BJ (cell line): ENCODE measurements at places on chromosomes 16 and 17. TPM values are rescaled to one million over a fixed set of nuclear protein-coding genes. Genes with fewer than 3 reads are reported as not detected.

DNA sequence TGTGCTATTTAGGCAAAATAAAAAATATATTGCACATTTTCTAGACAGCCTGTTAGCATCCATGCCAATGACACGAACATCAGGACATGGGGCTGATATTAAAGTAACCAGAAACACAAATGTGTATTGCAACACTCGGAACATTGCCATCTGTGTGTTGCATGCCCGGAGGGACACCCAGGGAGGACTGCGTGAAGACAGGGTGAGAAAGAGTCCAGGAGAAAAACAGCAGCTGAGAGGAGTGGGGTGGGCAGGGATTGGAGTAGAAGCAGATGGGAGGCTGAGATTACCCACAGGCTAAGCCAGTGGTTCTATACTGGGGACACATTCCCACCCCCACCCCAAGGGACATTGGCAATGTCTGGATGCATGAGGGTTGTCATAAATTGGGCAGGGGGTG, 114.8 kb downstream of the GRIN2A start:
- DNase-seq = no peak

DNA sequence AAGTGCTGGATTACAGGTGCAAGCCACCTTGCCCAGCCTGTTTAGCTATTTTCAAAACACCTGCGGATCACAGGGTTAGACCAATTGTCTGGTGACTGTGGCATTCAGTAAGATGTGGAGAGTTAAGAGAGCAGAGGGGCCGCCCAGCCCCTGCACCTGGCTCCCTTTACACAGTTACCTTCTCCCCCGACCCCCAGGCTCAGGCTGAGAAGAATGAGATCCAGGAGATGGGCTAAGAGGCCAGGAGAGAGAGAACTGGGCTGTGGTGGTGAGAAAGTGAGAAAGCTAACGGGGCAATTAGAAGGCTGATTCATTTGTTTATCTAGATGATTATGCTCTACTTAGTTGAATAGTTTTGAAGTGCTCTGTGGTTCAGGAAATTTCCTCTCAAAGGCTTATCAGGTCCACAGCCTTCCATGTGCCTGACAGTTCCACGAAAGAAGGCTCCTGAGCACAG, 67.8 kb upstream of the AXIN2 start:
- DNase-seq = no peak

DNA sequence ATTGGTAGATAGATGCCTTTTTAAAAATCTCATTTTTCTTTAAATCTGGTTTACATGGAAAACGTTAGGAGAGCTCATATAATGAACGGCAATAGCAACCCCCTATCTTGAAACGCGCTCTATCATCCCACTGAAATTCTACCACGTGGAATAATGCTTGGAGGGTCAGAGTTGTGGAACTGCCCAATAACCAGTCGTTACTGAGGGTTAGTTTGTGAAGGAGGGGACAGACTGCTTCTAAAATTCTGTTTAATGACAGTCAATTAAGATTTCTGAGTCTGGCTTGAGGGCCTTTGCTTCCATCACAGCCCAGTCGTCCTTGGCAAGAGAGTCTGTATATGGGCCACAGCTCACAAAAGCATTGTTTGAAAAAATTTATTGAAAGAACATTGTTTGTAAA, 482 bp downstream of the IRF8 start:
- DNase-seq = no peak

The GAS7 gene
- 1.2 and 1.4 TPM in 2 replicates for polyA plus RNA-seq

The FBXO39 gene
- polyA plus RNA-seq = 0.04 and 0.07 TPM in 2 replicates

- no peak for DNase-seq
Measured at GRCh38 chr17:34378664-34379101, 15.7 kb upstream of the CCL1 start.

The GRIN2C gene
- 0.04 TPM in 1 of 2 replicates, not detected in the other for polyA plus RNA-seq

The KCNJ16 gene
- polyA plus RNA-seq = not detected in 2 replicates

DNA sequence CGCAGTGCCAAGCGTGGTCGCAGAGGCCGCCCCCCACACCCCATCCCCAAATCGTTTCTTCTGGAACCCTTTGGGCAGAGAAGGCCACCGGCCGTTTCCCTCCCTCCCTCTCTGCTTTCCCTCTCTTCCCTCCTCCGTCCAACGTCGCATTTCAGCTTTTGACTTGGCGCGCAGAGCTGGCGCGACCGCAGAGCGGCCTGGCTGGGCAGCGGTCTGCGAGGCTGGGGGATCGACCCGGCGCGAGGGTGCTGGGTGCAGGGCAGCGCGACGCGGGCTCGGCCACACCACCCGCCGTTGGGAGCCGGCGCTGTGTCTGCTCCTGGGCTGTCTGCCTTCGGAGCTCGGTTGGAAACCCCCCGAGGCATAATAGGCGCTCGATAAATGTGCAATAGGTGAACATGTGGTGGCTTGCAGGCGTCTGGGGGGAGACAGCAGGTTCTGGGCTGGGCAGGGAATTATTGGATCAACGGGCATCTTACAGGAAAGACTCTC, 2.8 kb upstream of the NTN3 start:
- no peak for DNase-seq

The DHRS7B gene
- polyA plus RNA-seq = 33.8 and 47.0 TPM in 2 replicates

The CIBAR2 gene
- 0.05 TPM in 1 of 2 replicates, not detected in the other for polyA plus RNA-seq

The CCDC137 gene
- 10.8 and 10.9 TPM in 2 replicates for polyA plus RNA-seq

- no peak for DNase-seq
Measured at GRCh38 chr16:13793841-13794409, 126.0 kb upstream of the ERCC4 start.

DNA sequence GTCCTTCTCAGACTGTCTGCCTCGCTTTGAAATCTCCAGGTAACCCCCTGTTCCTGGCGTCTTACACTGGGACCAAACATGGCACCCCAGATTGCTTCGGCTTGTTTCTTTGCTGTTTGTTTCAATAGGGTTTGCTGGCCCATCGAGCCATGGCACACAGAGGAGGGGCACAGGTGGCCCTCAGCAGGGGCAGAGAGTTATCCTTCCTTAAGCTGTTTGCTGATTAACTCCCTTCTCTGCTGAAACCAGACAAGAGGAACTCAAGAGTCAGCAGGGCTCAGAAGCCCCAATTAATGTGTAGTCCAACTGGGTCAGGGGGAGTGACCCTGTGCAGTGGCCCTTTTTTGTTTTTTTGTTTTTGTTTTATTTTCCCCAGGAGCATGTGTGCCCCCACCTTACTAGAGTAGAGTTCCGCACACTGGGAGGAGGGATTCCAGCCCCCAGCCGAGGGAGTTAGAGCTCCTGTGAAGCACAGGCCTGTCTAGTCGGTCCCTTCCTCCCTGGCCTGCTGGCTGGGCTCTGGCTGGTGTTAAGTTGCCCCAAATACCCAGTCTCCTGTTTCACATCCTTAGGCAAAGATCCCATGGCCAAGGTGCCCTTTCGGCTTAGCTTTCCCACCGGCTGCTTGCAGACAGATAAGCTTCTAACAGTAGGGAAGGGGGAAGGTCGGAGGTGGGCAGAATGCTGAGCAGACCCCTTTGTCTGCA, 39.3 kb downstream of the YPEL2 start:
- DNase-seq = no peak

GRCh38 chr17:58329810-58330537, 1.4 kb upstream of the TSPOAP1 start:
- DNase-seq = no peak

GRCh38 chr17:65334406-65334805, 197.2 kb downstream of the RGS9 start:
- no peak for DNase-seq

DNA sequence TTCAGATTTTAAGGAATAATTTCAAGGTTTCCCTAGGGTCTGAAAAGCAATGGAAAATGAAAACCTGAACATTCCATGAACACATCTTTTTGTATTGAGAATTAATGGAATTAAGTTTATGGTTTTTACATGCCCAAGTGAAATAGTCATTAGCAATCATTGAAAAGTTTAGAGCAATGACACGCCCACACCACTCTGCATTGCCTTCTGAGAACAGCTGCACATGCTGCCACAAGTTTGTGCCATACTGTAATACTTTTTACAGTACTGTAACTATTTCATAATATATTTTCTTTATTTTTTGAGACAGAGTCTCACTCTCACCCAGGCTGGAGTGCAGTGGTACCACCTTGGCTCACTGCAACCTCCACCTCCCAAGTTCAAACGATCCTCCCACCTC, 345.2 kb upstream of the PMFBP1 start:
- DNase-seq = no peak

The CDC6 gene
- 5.6 and 9.8 TPM in 2 replicates for polyA plus RNA-seq

- no peak for DNase-seq
Measured at GRCh38 chr16:58615280-58615679, 14.3 kb downstream of the CNOT1 start.

The NPTX1 gene
- 0.21 and 0.43 TPM in 2 replicates for polyA plus RNA-seq

The CDH8 gene
- 0.06 and 0.13 TPM in 2 replicates for polyA plus RNA-seq

The KRTAP2-2 gene
- 0.16 TPM in 1 of 2 replicates, not detected in the other for polyA plus RNA-seq

The ANKS4B gene
- polyA plus RNA-seq = not detected in 2 replicates

DNA sequence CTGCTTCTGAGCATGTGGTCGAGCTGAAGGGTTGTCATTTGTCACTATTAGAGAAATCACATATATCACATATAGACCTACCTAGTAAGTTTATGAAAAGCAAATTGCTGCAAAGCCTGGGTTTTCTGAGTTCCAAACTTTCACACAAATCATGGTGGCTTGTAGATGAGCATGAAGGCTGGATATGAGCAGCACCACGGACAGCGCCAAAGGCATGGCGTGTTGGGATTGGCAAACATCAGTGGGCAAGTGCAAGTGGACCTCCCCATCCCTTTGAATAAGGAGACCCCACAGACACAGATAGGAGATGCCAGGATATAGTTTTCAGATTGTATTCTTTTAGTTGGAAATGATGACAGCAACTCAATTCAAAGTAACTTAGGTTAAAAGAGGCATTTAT, 77.6 kb upstream of the CACNG3 start:
- DNase-seq = no peak

The IL32 gene
- 11.3 and 18.1 TPM in 2 replicates for polyA plus RNA-seq

DNA sequence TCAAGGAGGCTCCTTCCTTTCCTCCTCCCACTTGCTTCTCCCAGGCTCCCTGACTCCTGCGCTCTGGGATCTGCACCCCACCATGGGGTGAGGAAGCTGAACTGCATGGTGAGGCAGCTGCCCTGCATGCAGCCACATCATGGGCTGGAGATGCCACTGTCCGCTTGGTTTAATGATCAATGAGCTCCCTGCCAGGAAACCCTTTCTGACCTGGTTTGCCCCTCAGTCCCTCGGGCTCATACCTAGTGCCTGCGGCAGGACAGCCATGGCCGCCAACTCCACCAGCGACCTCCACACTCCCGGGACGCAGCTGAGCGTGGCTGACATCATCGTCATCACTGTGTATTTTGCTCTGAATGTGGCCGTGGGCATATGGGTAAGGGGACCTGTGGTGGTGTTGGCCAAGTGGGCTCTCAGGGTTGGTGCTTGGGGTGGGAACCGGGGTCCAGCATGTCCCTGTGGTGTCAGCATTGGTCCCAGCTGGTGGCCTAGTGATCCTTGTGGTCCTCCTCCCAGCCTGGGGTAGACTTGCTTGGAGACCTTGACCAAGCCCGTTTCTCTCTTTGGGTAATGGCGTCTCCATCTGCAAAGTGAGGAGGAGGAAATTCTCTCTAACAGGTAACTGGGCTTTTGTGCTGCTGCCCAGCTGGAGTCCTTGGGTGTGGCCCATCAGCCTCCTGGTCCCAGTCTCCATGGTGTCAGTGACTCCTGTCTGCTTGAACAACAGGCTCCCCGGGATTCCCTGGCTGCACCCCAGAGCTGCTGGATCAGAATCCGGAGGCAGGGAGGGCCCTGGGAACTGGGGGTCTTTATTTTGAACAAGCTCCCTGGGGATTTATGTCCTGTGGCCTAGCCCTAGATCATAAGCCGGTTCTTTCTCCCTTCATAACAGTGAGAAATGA, at the start of gene SLC5A10:
SLC5A10 (plus strand) TSS at position 225 of the 902 bp plus-strand sequence; CDS start at position 266, 41 bp downstream.
- no peak for DNase-seq

GRCh38 chr17:56897646-56898424, 16.0 kb downstream of the TRIM25 start:
- no peak for DNase-seq

- no peak for DNase-seq
Measured at GRCh38 chr17:63735691-63736090, 5.9 kb downstream of the STRADA start.

- no peak for DNase-seq
Measured at GRCh38 chr17:36641877-36642845, 40.8 kb downstream of the MRM1 start.

The KRTAP4-4 gene
- polyA plus RNA-seq = not detected in 2 replicates

GRCh38 chr16:25199457-25199856, 17.3 kb upstream of the AQP8 start:
- DNase-seq = no peak

DNA sequence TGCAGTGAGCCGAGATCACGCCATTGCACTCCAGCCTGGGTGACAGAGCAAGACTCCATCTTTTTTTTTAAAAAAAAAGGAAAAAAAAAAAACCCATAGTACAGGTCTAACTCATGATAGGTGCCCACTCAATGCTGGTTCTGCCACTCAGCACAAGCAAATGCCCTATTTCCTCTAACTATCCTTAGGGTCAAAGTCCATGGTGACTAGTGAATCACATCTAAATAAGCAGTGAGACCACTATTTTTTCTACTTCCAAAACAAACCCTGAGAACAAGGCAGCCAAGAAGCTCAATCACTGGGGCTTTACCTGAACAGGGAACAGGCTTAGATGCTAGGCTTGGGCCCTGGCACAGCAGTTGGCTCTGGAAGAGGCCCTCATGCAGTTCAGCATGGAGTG, 3.4 kb downstream of the BLTP2 start:
- DNase-seq = no peak

DNA sequence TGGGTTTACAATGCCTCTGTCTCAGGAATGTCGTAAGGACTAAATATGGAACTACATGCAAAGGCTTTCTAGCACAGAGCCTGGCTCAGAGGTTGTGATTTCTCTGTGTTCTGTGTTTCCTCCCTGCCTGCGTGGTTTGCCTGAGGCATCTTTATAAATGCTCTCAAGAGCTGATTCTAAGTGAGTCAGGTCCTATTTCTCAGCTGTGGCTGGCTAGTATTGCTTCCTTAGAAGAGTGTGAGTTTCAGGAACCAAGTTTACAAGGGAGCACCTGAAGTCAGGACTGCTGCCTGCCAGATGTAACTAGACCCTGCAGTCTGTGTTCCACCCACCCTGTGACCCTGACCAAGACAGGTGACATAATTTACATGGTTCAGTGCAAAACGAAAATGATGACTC, 8.0 kb upstream of the CCL1 start:
- peak; percentile 18 for DNase-seq

DNA sequence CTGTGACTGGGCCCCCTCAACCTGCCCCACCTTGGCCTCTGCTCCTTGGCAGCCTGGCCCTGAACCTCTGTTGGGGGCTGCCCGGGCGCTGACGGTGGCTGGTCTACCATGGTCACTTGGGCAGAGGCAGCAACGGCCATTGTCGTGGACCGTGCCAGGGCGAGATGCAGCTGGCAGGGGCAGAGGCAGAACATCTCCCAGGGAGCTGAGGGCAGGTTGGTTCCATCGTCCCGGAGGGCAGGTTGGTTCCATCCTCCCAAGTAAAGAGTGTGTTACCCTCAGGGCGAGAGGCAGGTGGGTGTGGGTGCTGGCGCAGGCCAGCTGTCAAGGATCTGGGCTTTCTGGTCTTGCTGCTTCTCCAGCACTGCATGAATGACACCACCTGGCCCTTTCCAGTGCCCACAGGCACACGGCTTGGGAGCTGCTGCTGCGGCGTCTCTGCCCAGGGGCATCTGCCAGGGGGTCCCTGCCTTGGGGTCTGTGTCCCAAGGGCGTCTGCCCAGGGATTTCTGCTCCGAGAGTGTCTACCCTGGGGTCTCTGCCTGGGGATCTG, 12.0 kb downstream of the ACSF3 start:
- DNase-seq = no peak

The TMEM100 gene
- polyA plus RNA-seq = 0.07 TPM in 2 replicates
